ENCODE measurements at places on chromosomes 11 and 22.
A peak's percentile ranks its signal among the peaks of the same experiment; 100 is the strongest.

DNA sequence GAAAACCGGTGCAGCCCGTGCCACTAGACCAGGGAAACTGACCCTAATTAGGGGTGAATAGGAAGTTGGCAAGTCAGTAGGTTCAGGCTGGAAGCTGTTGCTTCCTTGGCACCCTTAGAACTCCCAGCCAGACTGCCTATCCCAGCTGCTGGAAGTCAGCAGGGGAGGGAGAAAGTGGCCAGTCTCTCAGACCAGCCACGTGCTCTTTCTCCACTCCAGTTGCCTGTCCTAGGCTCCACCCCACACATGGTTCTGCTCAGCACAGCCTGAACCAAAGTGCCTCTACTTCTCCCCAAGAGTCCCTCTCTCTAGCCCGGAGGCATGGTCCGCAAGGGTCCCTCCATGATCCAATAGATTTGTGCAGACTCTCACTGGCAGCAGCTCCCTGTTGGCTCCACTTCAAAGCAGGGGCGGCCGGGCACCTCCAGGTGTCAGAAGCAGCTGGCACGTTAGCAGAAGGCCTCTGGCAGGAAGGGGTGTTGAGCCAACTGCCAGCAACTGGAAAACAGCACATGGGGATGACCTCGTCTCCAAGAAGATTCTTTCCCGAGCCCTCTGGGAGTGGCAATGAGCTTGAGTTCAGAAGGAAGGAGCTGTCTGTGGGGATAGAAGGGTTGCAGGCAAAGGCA lies 27.7 kb downstream of the ARFGAP2 start:
- no peak for DNase-seq

DNA sequence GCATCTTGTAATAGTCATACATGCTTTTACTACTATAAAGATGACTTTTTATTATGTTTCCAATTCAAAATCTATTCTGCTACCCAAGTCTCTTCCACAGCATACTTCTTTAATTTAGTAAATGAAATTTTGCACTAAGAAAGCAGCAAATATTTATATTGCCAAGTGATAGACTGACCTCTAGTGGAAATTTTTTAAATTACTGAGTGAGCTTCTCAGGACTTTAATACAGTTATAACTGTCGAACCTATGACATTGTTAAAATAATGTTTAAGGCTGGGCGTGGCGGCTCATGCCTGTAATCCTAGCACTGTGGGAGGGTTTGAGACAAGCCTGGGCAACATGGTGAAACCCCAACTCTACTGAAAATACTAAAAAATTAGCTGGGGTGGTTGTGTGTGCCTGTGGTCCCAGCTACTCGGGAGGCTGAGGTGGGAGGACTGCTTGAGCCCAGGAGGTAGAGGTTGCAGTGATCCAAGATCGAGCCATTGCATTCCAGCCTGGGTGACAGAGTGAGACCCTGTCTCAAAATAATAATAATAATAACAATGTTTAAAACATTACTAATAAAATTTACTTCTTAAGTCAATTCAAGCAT lies 27.3 kb downstream of the STK33 start:
- DNase-seq: no peak

DNA sequence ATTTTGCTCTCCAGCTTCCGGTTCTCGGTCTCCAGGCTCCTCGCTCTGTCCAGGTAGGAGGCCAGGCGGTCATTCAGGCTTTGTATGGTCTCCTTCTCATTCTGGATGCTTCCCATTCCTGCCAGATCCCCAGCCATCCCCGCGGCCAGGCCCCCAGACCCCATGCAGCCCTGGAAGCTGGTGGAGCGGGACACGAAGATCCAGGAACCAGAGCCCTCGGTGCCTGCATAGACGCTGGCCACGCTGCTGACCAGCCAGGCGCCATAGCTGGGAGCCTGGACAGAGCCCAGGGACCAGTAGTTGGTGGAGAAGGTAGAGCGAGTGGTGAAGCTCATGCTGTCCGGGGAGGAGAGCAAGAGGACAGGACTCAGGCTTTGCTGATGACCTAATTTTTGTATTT lies 11.8 kb downstream of the KLHL22 start:
- DNase-seq: no peak

DNA sequence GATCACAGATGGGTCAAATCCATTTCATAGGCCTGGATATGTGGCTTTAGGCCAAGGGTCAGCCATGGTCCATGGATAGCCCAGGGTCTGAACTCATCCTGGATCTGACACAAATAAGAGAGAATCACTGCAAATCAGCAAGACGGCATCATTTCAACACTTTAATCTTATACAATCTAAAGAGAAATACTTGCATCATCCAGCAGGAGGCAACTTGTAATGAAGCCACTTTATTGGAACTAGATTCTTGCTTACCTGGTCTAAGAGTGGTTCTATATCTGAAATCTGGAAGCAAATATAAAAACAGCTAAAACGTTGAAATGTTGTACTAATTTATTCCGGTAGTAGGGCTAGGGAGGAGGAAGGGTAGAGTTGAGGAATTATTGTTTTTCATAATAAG lies 870.1 kb downstream of the JRKL start:
- DNase-seq: no peak

- no peak for DNase-seq
Measured at GRCh38 chr22:43337385-43337784, 5.8 kb downstream of the SCUBE1 start.

GRCh38 chr11:108608548-108608947 lies 15.0 kb upstream of the EXPH5 start:
- no peak for DNase-seq

DNA sequence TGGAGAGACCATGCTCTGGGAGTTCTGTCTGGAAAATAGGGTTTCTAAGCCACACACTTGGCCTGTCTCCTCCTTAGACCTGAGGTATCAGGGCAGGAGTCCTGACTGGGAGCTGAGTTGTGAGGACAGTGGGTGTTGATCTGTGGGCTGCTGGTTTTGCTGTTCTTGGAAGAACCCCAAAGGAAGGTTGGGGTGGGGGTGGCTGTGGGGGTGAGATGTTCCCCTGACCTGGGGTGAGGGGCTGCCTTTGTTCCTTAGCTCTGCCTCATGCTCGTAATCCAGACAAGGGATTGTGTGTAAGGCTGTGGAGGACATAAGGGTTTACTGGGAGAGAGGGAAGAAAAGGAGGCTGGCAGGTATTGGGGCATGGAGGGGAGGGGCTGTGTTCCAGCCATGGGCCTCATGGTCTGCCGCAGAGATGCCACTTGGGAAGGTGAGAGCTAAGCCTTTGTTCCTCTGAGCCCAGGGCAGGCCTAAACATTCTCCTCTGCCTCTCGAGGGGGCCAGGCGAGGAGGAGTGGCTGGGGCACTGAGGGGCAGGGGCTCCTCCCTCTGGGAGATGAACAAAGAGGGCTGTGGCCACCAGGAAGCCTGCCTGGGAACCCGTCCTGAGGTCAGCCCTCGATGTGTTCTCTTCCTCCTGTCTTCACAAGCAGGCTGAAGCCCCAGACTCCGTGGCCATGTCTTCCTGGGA lies 4.4 kb downstream of the OTOG start:
- no peak for DNase-seq

- DNase-seq: no peak
Measured at GRCh38 chr11:2923446-2924375, 5.5 kb downstream of the PHLDA2 start.

- DNase-seq: peak; percentile 72
Measured at GRCh38 chr11:117907276-117908108, 21.7 kb downstream of the TMPRSS13 start.

DNA sequence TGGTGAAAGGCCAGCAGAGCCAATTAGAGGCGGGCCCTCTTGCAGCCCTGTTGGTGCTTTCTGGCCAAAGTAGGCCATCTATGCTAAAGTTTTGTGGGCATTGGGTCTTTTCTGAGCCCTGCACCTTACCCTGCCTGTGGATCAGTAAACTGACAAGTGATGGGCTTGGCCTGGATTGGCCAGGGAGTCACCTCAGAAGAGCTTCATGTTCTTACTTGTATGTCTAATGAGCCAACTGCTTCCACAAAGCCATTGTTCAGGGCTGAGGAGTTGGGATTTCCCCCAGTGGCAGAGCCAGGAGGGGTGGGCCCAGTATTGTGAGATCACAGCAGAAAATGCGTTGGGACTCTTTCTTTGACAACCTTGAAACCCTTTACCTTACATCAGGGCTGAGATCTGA lies 90.4 kb downstream of the CWC15 start:
- DNase-seq: no peak

GRCh38 chr11:92225125-92225567 lies 528 bp downstream of the FAT3 start:
- DNase-seq: no peak

DNA sequence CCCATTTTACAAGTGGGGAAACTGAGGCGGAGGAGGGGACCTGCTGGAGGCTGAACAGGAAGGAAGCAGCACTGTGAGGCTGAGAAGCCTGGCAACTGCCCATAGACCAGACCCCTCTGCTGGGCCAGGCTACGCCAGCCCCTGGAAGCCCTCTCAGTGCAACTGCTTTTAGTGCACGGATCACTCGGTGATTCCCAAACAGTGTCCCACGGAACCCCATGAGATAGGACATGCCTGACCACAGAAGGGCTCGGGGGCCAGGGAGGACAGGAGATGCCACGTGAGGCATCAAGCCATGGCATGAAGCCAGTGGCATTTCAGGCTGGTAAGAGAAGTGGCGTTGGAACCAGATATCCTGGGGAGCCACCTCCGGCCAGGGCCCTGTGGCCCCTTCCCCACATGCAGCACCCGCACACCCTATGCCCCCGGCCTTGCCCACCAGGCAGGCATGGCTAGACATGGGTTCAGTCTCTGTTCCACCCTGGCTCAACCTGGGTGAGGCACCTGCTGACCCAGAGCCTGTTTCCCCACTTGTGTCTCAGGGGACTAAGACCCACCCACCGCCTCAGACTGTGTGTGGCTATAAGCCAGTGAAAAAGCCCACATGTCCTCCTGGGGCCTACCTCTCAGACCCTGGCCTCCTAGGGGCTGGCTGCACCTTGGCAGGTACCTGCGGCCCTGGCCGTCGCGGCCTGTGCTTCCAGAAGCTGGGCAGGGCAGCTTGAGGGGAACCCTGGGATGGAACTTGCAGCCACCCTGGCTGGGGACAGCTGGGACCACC lies 84.1 kb downstream of the WNT7B start:
- DNase-seq: no peak

GRCh38 chr11:44727373-44728287 lies 868 bp downstream of the TSPAN18 start:
- DNase-seq: peak; percentile 94

DNA sequence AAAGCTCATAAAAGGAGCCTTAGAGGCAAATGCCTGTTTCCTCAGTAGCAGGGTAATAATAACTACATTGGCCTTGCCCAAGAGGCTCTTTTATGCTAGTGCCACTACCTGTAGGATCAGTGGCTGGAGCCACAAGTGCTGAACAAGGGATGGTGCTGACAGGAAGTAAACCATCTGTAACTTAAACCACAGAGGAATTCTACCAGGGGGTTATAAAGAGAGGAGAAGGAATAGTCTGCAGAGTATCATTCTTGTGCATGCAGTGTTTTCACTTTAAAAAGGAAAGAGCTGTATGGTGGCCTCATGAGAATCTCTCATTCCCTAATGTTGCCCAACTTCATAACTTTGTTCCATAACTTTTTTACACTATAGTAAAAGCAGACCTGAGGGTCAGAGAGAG lies 168.1 kb downstream of the DBX1 start:
- no peak for DNase-seq

GRCh38 chr11:126149759-126150625 lies 61.5 kb downstream of the RPUSD4 start:
- DNase-seq: no peak

GRCh38 chr11:96205460-96205809 lies 137.6 kb downstream of the MAML2 start:
- DNase-seq: no peak

GRCh38 chr11:25891960-25892359 lies 440.0 kb upstream of the ANO3 start:
- no peak for DNase-seq

- no peak for DNase-seq
Measured at GRCh38 chr22:21921729-21922128, 30.9 kb downstream of the PPM1F start.

GRCh38 chr11:68038718-68039525 lies at the start of gene TCIRG1:
Gene TCIRG1 (plus strand): TSS chr11:68039025. CDS start chr11:68041272, 2,247 bp downstream.
- no peak for DNase-seq

DNA sequence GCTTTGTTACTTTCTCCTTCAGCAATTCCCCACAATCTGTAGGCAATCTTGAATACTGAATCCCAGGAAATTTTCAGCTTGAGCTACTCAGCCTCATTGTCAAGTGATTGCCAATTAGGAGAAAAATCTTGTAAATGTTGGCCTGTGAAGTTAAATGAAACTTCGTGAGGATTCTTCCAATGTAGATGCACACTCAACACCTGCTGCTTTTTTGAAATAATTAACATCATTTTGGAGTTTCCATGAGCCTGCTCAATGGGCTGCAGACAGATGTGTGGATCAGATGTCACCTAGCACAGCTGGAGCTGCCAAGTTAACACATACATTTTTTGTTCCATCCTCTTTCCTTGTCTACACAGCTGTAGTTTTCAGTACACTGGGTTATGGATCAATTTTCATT lies 645.6 kb upstream of the LUZP2 start:
- no peak for DNase-seq

- no peak for DNase-seq
Measured at GRCh38 chr22:48089601-48090331, 1327.3 kb downstream of the TBC1D22A start.

- DNase-seq: no peak
Measured at GRCh38 chr11:26204101-26204500, 127.8 kb upstream of the ANO3 start.

DNA sequence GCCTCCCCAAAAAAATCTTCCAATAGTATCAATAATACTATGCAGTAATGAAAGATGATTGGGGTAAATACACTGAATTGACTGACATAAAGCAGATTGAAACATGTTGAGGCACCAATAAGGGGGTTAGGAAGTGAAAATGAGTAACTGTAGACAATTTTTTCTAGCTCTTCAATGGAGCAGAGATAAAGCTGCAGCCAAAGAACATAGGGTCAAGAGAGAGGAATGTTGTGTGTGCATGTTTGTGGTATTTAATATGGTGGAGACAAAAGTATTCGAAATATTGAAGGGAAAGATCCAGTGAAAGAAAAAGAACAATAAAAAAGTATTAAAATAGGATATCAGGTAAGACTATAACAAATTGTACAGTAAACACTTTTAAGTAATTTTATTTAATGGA lies 450.0 kb upstream of the CCDC179 start:
- DNase-seq: no peak

DNA sequence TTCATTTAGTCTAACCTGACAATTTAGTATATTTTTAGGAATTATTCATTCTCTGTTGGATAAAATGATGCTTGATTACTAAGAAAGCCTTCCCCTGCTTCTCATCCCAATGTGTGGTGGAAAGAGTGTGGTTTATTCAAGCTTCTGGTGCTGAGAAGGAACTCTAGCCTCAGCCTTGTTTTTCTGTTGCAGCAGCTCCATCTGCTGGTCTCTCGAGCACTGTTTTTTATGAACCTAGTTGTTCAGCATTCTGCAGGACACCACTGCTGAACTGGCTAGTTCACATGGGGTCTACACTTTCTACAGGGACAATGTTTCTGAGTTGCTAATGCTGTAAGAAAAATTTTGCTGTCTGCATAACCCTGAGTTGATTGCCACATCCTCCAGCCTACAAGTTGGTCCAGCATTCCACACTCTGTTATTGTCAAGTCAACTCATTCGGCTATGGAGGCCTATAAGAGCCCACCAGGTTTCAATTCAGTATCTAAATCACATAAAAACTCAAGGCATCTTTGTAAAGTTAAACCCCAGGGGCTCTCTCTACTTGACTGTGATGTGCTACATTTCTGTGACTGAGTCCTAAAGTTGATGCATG lies 14.3 kb downstream of the OR2AG2 start:
- DNase-seq: peak; percentile 59

Data from D341Med (cell line).